ENCODE measurements at places on chromosomes 1 and 21.

DNA sequence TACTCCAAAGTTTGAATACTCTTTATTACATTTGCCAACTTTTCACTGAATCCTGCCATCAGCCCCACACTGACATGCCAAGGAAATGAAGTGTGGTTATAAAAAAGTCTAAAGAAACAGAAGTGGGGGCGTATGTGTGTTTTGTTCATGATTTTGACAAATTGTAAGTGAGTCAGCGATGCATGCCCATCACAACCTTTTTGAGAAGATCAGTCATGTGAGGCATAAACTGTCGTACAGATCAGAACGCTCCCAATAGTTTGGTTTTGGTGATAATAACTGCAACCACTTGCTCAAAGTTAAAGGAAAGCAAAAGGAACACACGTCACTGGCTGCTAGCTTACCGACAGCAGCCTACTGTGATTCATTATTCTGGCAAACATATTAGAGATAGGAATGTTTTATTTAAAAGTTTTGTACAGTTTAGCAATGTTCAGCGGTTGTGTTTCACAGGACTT lies 95.6 kb downstream of the RGS2 start:
- H3K27me3 ChIP-seq: no peaks in the 10 kb centered on the region
- no peaks in the 10 kb centered on the region for H3K36me3 ChIP-seq

DNA sequence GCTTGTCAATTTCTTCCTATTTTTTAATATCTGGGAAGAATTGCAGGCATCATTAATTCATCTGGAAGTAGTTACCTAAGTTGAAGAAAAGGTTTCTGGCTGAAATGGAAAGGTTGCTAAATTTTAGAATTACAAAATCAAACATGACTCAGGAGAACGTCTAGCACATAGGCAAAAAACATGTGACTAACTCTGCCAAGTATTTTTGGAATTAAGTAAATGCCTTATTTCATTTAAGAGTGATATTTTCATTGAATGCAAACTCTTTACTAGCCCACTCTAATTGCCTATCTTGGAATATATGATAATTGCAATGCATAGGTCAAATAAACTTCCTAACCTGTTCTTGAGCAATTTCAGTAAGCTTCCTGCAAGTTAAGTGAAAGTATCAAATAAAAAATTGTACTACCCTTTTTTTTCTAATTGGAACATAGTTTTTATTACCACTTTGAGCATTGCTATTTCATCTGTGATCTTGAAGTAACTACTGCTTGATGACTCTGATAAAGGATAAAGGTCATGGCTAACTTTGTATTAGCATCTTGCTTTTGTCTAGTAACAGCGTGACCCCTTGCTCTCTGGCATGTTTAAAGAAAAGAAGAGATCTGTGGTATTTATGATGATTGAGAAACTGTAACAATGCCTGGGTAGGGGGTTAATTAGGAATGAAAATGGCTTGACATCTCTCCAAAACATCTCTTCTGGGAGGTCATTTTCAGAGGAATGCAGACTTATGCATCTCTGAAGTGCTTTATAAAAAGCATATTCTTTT lies 208.3 kb upstream of the NCAM2 start:
- H3K4me3 ChIP-seq: no peak overlapping the region
- no peaks in the 10 kb centered on the region for H3K27me3 ChIP-seq
- no peaks in the 10 kb centered on the region for H3K4me1 ChIP-seq
- H3K27ac ChIP-seq: no peak overlapping the region
- H3K36me3 ChIP-seq: no peaks in the 10 kb centered on the region
- no peak for DNase-seq

GRCh38 chr1:91513706-91514105 lies 13.1 kb downstream of the CDC7 start:
- H3K4me3 ChIP-seq: no peak overlapping the region
- H3K36me3 ChIP-seq: no peaks in the 10 kb centered on the region
- no peak for DNase-seq
- no peak overlapping the region for H3K27ac ChIP-seq
- H3K27me3 ChIP-seq: no peaks in the 10 kb centered on the region
- H3K4me1 ChIP-seq: peaks cover 14% of the 10 kb centered on the region

- no peaks in the 10 kb centered on the region for H3K27me3 ChIP-seq
- no peak for DNase-seq
- H3K27ac ChIP-seq: no peak overlapping the region
- no peaks in the 10 kb centered on the region for H3K36me3 ChIP-seq
- no peaks in the 10 kb centered on the region for H3K4me1 ChIP-seq
- no peak overlapping the region for H3K4me3 ChIP-seq
Measured at GRCh38 chr1:18256282-18257235, 149.0 kb downstream of the IGSF21 start.

- peaks cover 63% of the 10 kb centered on the region for H3K4me1 ChIP-seq
- DNase-seq: peak; percentile 48
- H3K27me3 ChIP-seq: no peaks in the 10 kb centered on the region
- peak overlapping the region; percentile 19 for H3K4me3 ChIP-seq
- no peaks in the 10 kb centered on the region for H3K36me3 ChIP-seq
- peak overlapping the region; percentile 50 for H3K27ac ChIP-seq
Measured at GRCh38 chr1:172697534-172698002, 38.7 kb downstream of the FASLG start.

- peaks cover 62% of the 10 kb centered on the region for H3K4me1 ChIP-seq
- peak overlapping the region; percentile 92 for H3K27ac ChIP-seq
- H3K27me3 ChIP-seq: no peaks in the 10 kb centered on the region
- H3K36me3 ChIP-seq: peaks cover 22% of the 10 kb centered on the region
- DNase-seq: no peak
Measured at GRCh38 chr1:226730071-226730470, 9.0 kb downstream of the ITPKB start.

DNA sequence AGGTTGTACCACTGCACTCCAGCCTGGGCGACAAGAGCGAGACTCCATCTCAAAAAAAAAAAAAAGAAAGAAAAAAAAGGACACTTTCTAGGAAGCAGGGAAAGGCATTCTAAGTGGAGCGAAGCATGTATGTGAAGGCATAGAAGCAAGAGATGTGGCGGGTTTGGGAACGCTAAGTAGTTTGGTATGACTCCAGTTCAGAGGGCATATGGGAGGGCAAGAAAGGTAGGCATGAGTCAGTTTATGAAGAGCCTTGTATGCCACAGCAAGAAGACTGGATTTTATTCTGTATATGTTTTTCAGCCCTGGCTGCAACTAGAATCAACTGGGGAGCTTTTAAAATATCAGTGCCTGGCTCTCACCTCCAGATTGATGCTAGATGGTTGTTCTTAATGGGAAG lies 4.4 kb upstream of the ELOVL1 start:
- H3K4me1 ChIP-seq: peaks cover 8% of the 10 kb centered on the region
- no peak overlapping the region for H3K27ac ChIP-seq
- H3K27me3 ChIP-seq: no peaks in the 10 kb centered on the region

GRCh38 chr1:54888080-54888733 lies 1.2 kb upstream of the DHCR24 start:
- no peaks in the 10 kb centered on the region for H3K27me3 ChIP-seq
- no peak overlapping the region for H3K4me3 ChIP-seq
- no peaks in the 10 kb centered on the region for H3K4me1 ChIP-seq
- no peak for DNase-seq
- H3K27ac ChIP-seq: no peak overlapping the region

DNA sequence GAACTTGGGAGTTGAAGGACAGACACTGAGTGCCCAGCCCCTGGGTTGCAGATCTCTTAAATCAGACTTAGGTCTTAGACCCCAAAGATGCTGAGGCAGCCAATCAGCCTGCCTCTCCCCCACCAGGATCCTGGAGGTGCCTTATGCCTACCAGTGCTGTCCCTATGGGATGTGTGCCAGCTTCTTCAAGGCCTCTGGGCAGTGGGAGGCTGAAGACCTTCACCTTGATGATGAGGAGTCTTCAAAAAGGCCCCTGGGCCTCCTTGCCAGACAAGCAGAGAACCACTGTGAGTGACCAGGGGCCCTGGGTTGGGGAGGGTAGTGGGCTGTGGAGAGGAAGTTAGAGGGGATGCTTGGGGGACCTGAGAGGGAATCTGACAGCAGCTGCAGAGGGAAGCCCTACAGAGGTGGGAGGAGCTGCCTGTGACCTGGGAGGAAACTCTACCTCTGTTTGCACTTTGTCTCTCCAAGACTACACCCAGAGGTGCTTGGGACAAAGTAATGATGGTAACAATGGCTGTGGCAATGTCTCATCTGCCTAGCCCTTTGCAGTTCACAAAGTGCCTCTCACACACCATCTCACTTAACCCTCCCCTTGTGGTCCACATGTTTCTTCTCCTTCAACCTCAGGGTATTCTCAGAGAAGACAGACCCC lies 31.5 kb downstream of the UBE2T start:
- H3K27me3 ChIP-seq: no peaks in the 10 kb centered on the region
- DNase-seq: no peak
- H3K4me1 ChIP-seq: no peaks in the 10 kb centered on the region
- no peak overlapping the region for H3K27ac ChIP-seq
- H3K36me3 ChIP-seq: no peaks in the 10 kb centered on the region

GRCh38 chr1:206464456-206464964 lies 5.8 kb upstream of the IKBKE start:
- peak overlapping the region; percentile 4 for H3K27ac ChIP-seq
- H3K36me3 ChIP-seq: no peaks in the 10 kb centered on the region
- no peak overlapping the region for H3K4me3 ChIP-seq
- no peaks in the 10 kb centered on the region for H3K27me3 ChIP-seq
- DNase-seq: no peak

DNA sequence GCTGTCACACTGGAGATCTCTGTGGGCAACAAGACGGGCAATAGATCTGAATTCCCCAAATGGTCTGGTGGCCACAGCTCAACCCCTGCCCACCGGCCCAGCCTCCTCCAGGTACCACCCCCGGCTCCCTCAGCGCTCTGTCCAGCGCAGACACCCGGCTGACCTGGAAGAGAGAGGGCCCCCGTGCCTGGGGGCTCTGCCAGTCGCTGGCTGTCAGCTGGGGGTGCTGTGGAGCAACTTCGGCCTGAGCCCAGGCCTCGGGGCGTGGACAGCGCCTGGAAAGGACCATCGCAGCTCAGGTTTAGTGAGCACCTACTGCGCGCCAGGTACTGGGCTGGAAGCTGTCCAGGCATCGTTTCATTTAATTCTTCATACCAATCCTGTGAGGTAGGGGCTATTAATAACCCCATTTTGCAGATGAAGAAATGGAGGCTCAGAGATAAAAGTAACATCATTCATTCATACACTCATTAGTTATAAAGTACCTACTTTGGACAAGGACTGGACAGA lies 51.0 kb downstream of the AHDC1 start:
- H3K4me3 ChIP-seq: no peak overlapping the region
- peaks cover 48% of the 10 kb centered on the region for H3K36me3 ChIP-seq
- no peak for DNase-seq

- peak within 1 kb of the TSS; percentile 72 for H3K27ac ChIP-seq
- H3K4me3 ChIP-seq: peak within 1 kb of the TSS; percentile 66
- DNase-seq: peak; percentile 80
- H3K4me1 ChIP-seq: peaks cover 5% of the 10 kb centered on the region
Measured at GRCh38 chr1:155050560-155051341, at the start of gene ADAM15. Gene ADAM15 (plus strand): TSS chr1:155051316. CDS start chr1:155051387, 71 bp downstream.

- H3K4me1 ChIP-seq: no peaks in the 10 kb centered on the region
- DNase-seq: no peak
- H3K4me3 ChIP-seq: no peak overlapping the region
- H3K27me3 ChIP-seq: no peaks in the 10 kb centered on the region
- H3K36me3 ChIP-seq: no peaks in the 10 kb centered on the region
Measured at GRCh38 chr1:203526130-203526529, 32.2 kb downstream of the OPTC start.

GRCh38 chr1:207647671-207648333 lies 2.9 kb downstream of the CR1L start:
- DNase-seq: no peak
- H3K27me3 ChIP-seq: peaks cover 5% of the 10 kb centered on the region
- H3K4me1 ChIP-seq: no peaks in the 10 kb centered on the region
- no peak overlapping the region for H3K27ac ChIP-seq
- H3K36me3 ChIP-seq: no peaks in the 10 kb centered on the region

- H3K4me3 ChIP-seq: no peak overlapping the region
- H3K36me3 ChIP-seq: peaks cover 30% of the 10 kb centered on the region
- no peaks in the 10 kb centered on the region for H3K27me3 ChIP-seq
- peak overlapping the region; percentile 38 for H3K27ac ChIP-seq
Measured at GRCh38 chr1:151049458-151049857, 1.9 kb downstream of the C1orf56 start.

DNA sequence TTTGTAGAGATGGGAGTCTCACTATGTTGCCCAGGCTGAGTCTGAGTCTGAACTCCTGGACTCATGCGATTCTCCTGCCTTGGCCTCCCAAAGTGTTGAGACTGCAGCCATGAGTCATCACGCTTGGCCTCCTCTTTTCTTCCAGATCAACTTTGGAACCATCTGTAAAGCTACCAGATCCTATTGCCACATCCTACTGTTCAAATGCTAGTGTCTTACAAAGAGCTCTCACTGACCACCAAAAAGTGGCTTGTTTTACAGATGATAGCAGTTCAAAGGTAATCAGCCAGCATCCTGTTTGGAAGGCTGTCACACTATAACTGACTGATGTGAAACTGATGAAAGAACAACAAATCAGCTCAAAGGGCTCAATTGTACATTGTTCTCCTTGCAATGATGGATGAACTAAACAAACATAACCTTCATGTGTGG lies 221.6 kb downstream of the AKT3 start:
- no peak overlapping the region for H3K4me3 ChIP-seq
- no peak for DNase-seq
- no peaks in the 10 kb centered on the region for H3K4me1 ChIP-seq
- peaks cover 5% of the 10 kb centered on the region for H3K36me3 ChIP-seq

DNA sequence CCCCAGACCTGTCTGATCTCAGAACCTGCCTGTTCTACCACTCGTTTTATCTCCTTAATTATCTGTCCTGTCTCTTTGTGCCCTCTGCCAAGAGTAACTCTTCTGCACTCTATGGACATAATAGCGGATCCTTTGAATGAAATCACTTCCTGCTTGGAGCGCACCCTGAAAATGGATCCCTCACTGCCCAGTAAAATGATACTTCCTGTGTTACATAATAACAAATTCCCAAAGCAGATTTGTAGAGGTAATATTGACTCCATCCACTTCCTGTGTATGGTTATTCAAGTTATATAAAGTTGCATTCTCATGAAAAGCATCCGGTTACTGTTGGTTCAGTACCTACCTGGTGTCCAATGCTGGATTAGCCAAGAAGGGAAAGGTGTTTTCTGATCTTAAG lies 246.0 kb downstream of the TRABD2B start:
- no peaks in the 10 kb centered on the region for H3K36me3 ChIP-seq
- H3K27me3 ChIP-seq: no peaks in the 10 kb centered on the region
- H3K4me1 ChIP-seq: no peaks in the 10 kb centered on the region
- no peak overlapping the region for H3K4me3 ChIP-seq
- H3K27ac ChIP-seq: no peak overlapping the region
- DNase-seq: no peak

GRCh38 chr1:31932491-31933316 lies 5.5 kb downstream of the PTP4A2 start:
- no peak for DNase-seq
- no peaks in the 10 kb centered on the region for H3K36me3 ChIP-seq
- peak overlapping the region; percentile 28 for H3K4me3 ChIP-seq

- no peak for DNase-seq
- no peaks in the 10 kb centered on the region for H3K4me1 ChIP-seq
- no peak overlapping the region for H3K4me3 ChIP-seq
- H3K27me3 ChIP-seq: no peaks in the 10 kb centered on the region
- no peak overlapping the region for H3K27ac ChIP-seq
Measured at GRCh38 chr1:170993717-170994116, 58.4 kb downstream of the MROH9 start.
